CD4-positive, alpha-beta T cell treated with Interleukin-15 for 4 hours (primary cell): ENCODE measurements at places on chromosomes 16 and 17.

GRCh38 chr17:47315451-47316266 lies 8.1 kb upstream of the EFCAB13 start:
- peak; percentile 67 for DNase-seq

GRCh38 chr17:75428543-75429469 lies 23.3 kb upstream of the GRB2 start:
- no peak for DNase-seq

- no peak for DNase-seq
Measured at GRCh38 chr17:63973930-63974593, 1.3 kb upstream of the SCN4A start.

DNA sequence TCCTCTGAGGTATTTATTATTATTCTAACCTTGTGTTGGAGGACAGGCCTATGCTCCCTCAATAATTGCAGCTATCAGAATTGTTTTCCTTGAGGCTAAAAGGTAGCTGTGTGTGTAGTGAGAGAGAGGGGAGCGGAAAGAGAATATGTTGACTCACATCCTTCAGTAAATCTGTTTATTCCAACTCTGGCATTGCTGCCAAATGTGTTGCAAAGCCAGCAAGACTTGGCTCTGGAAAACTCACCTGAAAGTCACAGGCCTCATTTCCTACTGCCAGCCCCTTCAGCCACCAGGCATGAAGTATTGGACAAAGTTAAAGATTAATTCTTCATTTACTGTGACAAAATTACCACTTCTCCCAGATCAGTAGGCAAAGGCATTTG lies 9.6 kb downstream of the CA10 start:
- no peak for DNase-seq

DNA sequence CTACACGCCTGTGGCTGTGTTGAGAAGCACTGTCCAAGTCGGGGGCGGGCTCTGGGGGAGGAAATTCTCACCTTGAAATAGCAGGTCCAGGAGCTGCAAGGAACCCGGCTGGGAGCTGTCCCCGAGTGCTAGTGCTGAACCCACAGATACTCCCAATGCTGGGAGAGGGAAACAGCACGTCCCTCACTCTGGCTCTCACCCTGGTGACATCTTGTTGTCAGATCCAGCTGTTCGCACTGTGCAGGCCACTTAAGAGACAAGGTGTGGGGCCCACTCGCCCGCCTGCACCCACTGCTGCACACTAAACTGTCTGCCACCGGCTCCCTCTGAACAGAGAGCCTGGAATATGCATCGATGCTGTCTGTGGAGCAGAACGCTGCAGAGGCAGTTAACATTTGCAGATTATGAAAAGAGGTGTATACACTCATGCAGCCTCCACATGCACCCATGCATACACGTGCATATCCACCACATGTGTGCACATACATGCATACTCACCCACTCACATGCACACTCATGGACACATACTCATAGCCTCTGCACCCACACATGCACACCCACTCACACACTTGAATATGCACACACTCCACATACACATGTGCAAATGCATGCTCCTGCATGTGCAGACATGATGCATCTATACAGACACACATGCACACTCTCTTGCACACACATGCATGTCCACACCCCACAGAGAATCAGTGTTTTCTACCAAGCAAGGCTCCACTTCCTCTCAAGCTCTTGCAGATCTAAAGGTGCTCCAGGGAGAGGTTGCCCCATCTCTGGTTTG lies 42.0 kb downstream of the MGAT5B start:
- peak; percentile 3 for DNase-seq

DNA sequence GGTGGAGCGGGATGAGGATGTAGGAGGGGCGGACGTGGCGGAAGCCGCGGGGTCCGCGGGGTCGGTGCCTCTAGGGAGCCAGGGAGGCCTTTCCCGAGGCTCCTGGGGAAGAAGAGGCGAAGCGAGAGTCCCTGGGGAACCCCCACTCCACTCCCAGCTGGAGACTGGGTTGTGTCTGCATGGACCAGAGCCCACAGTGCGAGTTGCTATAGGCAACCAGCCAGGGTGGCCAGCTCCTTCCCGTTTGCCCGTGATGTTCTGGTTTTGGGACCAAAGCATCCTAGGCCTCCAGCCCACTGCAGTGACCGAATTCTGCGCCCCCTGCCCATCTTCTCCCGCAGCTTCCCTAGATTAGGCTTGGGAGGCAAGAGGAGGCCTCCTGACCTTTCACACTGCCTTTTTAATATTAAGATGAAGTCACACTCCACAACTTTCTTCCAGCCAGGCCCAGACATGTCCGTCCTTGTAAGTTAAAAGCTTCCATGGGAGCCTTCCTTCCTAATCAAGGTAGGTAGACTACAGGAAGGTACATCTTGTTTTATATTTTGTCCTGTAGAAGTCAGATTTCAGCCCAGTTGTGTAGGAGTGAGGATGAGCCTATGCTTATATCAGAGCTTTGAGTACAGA lies 469 bp downstream of the AMZ2 start:
- no peak for DNase-seq

GRCh38 chr17:82113941-82114340 lies 15.9 kb upstream of the FASN start:
- no peak for DNase-seq

DNA sequence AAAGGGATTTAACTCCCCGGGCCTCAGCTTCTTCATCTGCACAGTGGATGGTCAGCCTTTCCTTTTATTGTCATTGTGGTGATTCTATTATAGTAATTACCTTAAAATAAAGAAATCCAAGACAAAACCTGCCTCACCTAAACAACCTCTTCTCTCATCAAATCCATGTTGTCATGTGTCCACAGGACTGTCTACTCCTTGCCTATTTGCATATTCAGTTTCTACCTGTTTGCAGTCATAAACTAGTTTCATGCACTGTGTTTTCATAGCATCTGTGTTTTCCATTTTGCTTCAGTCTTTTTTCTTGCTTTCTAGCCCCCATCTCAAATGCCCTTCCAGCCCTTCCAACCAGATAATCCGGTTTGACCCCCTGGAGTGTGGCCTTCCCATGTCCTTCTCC lies 44.3 kb upstream of the CPNE2 start:
- DNase-seq, result no peak

DNA sequence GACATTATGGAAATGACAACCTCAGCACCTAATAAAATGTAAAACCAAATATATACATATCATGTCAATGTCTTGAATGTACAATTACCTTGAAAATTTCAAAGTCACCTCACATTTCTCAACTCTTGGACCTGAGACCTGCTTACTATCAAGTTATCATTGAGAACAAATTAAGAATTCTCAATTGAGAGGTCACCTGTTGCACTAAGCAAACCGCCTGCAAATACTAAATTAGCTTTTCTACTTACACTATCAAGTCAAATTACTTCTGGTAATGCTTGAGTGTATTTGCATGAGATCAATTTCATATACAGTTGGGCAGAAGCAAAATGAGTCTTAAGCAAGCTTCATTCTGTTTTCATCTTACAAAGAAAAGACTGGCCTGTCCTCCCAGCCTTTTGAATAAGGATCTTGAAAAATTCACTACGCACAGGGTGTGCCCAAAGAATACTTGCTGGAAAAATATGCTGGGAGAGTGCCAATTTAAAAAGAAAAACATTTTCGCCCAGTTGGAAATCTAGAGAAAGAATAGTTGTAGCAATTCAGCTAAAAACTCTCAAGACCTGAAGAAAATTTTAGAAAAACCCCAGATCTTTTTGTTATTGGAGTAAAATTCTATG lies 35.7 kb downstream of the KANSL1 start:
- no peak for DNase-seq

DNA sequence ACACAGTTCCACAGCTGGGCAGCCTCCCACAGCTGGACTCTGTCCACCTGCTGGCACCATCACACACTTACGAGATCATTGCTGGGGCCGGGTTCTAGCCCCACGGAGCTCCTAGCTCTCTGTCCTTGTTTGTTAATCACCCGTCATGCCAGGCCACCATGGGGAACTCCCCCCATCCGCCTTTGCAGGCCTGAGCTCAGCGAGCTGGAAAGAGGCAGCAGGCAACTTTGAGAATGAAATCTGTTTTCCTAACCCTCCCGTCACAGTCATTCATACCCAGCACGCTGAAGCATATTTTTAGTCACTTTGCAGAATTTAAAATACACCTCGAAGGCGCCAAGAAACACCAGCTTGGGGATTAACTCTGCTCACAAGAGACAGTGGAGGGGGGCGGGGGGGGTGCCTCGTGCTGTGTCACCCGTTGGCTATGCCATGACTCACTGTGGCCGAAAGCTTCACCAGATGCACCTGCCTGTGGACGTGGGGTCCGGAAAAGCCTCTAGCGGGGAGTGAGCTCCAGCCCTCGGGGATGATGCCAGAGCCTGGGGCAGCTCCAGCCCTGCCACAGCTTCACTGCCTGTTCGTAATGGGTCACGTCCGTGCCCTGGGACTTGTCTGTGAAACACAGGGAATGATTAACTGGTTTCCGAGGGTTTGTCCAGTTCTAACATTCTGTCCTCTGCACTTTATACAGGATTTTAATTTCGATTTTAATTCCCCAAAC lies 1.4 kb upstream of the SPNS2 start:
- no peak for DNase-seq

DNA sequence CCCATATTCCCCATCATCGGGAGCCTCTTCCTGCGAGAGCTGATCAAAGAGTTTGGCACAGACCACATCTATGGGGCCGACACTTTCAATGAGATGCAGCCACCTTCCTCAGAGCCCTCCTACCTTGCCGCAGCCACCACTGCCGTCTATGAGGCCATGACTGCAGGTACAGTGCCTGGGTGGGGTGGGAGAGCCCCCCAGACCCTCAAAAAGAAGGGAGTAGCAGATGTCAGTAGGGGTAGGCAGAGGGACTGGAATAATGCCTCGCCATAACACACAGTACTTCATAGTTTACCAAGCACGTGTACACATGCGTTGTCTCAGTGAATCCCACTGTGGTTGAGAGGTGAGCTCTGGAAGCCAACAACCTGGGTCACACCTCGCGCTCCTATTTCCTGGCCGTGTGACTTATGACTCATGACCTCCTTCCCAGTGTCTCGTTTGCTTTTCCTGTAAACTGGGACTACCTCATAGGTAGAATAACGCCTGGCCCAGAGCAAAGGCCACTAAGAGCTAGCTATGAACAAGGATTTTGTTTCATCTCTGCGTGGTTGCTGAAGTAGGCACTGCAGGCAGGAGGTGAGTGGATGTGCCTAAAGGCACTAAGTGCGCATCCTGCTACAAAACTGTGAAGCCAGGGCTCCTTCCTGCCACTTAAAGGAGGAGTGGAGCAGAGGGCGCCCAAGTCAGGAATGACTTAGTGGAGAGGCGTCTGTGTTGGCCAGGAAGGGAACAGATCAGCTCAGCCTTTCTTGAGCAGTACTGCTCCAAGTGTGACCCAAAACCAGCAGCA lies 5.2 kb downstream of the NAGLU start:
- peak; percentile 46 for DNase-seq

DNA sequence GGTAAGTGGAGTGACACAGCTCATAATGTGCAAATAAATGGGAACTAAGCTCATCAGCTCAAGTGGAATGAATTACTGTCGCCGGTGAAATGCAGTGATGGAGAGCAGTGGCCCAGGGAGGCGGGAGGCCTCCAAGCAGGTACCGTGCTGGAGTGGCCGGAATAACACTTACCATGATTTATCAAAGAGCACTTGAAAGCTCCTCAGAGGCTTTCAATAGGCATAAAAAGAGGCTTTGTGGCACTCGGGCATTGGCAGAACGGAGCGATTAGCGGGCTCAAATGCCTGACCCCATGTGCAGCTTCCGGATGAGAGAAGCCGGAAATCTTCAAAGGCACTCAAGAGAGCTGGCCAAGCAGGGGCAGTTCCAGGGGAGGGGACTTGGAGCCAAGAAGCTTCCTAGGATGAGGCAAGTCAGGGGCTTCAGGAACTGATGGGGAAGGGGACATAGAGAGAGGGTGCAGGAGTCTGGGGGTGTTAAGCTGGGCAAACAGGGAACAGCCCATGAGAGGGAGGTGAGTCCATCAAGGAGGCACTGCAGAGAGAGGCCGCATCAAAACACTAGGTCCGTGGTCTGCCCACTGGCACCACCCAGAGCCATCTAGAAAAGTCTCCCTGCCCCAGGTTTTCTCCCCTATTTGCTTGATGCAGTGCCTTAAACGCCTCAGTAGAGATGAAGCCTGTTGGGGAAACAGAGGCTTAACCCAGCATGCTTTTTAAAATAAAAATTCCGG lies 144.0 kb upstream of the IRX6 start:
- DNase-seq, result no peak

GRCh38 chr16:1825864-1826690 lies 548 bp downstream of the HAGH start:
- DNase-seq, result peak; percentile 62

- DNase-seq, result no peak
Measured at GRCh38 chr17:50589095-50589705, 28.7 kb downstream of the CACNA1G start.

- DNase-seq, result no peak
Measured at GRCh38 chr16:8716592-8716991, 42.2 kb downstream of the ABAT start.

DNA sequence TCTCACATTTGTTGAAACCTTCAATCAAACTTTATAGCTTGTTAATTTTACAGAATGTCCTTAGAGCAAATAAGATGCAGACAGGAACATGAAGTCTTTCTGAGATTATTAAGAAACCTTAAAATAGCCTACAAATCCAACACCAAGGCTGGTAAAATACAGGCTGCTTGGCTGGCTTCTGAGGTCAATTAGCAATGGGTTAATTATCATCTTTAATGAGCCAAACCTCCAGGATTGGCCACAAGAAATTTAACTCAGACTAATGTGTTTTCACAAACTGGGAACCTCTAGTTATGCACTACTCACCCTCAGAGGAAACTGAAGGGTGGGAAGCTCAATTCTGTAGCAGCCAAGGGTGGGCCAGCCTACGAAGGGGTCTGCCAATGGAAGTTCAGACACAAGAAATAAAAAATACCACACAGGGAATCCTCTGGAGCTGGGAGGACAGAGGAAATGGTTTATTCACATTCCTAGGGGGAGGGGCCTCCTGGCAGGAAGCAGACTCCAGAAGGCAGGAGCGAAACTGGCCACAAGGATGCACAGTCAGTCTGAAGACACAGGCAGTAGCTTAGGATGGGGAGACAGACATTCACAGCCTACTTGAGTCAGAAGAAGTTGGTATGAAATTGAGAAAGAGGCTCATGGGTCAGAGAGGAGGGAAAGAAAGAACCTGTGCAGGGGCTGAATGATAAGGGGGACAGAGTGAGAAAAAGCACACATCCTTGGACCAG lies 36.1 kb downstream of the HIC1 start:
- DNase-seq, result no peak

- no peak for DNase-seq
Measured at GRCh38 chr17:62692721-62693431, 65.4 kb downstream of the MRC2 start.

DNA sequence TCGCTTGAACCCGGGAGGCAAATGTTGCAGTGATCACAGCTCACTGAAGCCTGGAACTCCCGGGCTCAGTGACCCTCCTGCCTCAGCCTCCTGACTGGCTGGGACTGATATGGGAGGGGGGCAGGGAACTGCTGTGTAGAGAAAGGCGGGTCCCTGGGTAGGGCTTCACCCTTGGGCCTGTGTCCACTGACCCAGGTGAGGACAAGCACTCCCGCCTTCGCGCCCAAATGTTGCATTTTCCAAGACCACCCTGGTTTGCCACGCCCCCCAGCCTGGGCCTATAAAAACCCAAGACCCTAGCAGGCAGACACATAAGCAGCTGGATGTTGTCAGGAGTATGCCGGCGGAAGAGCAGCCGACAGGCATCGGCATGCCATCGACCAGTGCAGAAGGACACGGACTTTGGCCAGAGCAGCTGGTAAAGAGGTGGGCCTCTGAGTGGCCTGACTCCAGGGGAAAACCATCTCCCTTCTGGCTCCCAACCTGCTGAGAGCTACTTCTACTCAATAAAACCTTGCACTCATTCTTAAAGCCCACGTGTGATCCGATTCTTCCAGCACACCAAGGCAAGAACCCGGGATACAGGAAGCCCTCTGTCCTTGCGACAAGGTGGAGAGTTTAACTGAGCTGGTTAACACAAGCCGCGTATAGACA lies 19.1 kb downstream of the SMYD4 start:
- no peak for DNase-seq
